ENCODE measurements at places on chromosomes 3 and 15.

DNA sequence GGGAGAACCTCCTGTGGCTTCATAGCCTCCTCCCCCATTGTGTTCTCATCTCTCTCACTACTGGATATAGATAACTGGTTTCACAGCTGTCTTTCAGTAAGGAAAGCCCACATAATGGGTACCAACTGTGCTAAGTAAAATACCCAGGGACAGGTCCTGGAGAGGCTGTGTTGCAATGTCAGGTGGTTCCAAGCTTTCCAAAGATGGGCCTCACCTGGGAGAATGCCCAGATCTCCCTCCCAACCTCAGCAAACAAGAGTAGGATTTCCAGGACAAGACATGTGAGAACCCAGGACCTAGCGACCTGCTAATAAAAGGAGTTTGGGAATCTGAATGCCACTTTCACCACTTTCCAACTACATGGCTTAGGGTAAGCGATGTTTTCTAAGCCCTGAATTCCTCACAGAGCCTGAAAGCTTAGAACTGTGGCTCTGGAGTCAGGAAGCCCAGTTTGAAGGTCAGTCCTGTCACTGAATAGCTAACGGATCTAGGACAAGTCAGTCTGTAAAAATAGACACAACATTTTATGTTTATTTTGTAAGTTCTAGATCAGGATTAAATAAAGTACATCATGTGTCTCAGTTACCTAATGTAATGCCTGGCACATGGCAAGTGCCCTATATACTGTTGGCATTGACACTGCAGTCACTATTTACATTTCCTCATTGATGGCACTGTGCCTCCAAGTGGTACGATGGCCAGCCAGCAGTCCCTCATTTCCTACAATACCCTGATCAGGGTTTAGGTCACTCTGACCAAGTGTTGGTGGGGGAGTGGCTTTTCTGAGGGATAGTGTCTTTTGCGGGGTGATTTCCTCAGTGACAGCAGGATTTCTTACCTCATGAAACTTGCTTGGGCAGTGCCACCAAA is 11.9 kb downstream of the CERS3 start:
- no peak for DNase-seq

- no peak for DNase-seq
Measured at GRCh38 chr3:123298903-123299302, 97.2 kb downstream of the SEC22A start.

DNA sequence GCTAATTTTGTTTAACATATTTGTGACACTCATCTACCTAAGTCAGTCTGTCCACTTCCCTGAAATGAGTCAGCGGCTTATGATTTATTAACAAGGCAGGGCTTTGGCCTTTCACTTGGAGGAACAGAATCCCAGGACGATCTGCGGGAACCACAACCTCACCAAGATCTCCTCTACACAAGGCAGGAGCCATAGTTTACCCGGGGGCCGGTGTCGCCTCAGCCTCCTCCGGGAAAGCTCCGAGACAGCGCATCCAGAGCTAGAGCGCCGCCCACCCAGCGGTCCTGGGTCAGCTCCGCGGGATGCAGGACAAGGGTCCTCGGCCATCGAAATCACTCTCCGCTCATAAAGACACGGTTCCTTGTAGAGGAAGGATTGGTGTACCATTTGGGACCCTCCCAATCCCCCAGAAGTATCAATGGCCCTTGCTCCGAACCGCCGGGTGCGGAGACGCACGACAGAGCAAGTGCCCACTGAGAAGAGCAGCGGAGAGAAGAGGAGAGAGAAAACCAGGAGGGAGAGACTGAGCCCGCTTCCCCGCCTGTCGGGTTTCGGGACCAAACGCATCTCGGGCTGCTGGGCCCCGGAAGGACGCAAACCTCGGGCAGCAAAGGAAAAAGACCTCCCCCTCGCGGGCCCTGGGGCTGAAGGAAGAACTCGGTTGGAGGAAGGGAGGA is 13.1 kb upstream of the ALCAM start:
- no peak for DNase-seq

DNA sequence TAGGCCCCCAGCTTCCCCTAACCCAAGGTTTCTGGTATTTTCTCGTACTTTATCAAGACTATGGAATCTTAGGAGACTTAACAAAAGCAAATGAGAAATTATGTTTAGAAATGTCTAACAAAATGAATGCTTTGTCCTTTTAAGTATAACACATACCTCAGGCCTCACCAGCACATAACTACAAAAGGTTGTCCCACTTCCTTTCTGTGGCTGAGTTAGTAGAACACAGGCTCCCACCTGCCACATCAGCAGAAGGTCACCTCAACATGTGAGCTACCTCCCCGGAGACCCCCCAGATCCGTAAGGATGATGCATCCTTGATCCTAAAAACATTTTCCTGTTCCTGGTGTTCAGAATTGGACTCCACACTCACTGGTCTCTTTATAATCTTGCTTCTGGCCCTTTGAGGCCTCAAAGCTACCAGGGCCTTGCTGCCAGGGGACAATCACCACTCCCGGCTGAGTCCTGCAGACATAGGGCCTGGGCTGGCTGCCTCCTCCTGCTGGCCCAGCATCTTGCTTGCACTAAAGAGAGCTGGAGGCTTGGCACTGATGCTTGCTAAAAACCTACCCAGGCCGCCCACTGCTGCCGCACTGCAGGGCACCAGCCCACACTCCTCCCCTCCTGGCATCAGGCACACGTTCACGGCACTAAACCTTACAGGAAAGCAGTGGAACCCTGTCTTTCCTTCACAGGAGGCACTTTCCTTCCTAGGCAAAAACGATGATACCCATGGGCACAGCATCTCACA is 2.9 kb downstream of the CCRL2 start:
- no peak for DNase-seq

- DNase-seq: no peak
Measured at GRCh38 chr3:149726716-149727407, 25.4 kb downstream of the COMMD2 start.
